Heart right ventricle (tissue), 16 donors: ENCODE measurements at places on chromosomes 7 and 10. TPM values are rescaled to one million over a fixed set of nuclear protein-coding genes. Genes with fewer than 3 reads are reported as not detected.

DNA sequence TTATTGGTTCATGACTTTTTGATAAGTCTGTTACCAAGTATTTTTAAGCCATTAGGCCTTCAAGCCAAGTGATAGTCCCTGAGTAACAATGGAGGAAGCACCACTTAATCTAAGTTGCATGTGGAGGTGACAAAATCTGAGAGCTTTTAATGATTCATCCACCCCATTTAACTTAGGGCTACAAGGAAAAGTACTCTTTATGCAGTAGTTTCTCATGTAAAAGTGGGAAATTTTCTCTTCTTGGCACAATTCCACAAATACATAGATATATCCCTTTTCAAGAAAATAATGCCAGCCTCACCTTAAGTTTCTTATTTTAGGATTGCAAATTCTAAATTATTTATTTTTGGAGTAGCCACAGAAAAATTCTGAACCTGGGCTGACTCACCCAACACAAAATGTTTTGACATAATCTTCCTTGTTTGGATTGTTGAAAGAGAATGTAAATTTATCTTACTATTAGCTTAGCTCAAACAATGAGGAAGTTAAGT lies 85.7 kb downstream of the SUGCT start:
- DNase-seq, result no peak

- DNase-seq, result no peak
Measured at GRCh38 chr7:2730846-2731770, 43.1 kb downstream of the AMZ1 start.

- no peak for DNase-seq
Measured at GRCh38 chr7:17787257-17787656, 153.0 kb downstream of the SNX13 start.

- DNase-seq, result no peak
Measured at GRCh38 chr10:125261491-125262186, 101.3 kb upstream of the CTBP2 start.

- no peak for DNase-seq
Measured at GRCh38 chr7:85392326-85392725, 205.5 kb upstream of the SEMA3D start.

DNA sequence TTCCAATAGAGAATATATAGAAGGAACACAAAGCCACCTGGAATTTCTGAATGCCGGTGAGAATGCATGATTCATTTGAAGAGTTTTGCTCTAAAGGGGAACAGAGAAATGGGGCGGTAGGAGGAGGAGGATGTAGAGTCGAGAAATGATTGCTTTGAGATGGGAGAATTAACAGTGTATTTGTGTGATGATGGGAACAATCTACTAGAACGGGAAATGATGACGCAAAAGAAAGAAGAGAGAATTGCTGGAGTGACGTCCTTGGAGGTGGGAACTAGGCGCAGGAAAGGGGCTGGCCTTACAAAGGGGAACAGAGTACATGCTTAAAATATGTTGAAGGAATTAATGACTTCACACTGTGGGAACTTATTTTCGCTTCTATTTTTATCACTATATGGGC lies 188.1 kb downstream of the SDHAF3 start:
- DNase-seq, result no peak

- peak; percentile 27 for DNase-seq
Measured at GRCh38 chr7:134750083-134751062, 29.1 kb upstream of the CALD1 start.

- DNase-seq, result no peak
Measured at GRCh38 chr7:124713086-124713485, 52.5 kb downstream of the GPR37 start.

DNA sequence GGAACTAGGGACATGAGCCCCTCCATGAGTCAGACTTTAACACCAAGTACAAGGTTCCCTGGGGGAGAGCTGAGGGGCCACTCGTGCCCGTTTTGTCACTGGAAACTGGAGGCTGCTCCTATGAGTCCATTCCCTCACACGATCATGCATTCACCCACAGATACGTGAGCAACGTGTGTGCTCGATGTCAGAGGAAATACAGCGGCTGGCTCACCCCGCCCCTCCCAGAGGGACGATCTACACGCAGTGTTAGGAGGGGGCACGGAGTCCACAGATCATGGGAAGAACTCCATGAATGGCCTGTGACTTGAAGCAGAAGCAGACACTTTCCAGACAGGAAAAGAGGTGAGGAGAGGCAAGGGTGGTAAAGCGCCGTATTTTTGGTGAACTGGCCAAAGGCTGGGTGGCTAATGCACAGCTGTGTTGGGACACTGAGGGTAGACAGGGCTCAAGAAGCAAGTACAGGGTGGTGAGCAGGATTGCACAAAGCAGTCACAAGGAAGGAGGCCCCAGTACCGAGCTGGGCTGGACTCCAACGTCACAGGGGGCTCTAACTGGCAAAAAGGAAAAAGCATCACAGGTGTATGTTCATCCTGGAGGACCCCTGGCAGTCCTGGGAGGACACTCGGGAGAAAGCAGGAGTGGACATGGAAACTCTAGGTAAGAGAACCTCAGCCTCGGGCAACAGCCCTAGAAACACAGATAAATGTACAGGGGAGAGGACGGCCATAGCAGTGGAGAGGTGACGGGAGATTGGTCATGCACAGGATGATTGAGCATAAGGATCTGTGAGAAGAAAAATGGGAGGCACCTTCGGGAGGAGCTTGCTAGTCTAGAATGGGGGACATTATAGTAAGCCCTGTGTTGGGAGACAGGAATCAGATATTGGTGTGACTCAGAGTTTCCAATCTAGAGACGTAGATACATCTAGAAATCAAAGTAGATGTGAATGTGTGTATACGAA lies 41.2 kb downstream of the TNS3 start:
- DNase-seq, result no peak

DNA sequence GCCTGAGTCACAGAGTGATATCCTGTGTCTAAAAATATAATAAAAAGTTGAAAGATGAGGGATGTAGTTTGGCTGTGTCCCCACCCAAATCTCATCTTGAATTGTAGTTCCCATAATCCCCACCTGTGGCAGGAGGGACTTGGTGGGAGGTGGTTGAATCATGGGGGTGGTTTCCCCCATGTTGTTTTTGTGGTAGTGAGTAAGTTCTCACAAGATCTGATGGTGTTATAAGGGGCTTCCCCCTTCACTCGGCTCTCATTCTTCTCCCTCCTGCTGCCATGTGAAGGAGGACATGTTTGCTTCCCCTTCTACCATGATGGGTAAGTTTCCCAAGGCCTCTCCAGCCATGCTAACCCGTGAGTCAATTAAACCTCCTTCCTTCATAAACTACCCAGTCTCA lies 25.1 kb upstream of the UBE3C start:
- no peak for DNase-seq

DNA sequence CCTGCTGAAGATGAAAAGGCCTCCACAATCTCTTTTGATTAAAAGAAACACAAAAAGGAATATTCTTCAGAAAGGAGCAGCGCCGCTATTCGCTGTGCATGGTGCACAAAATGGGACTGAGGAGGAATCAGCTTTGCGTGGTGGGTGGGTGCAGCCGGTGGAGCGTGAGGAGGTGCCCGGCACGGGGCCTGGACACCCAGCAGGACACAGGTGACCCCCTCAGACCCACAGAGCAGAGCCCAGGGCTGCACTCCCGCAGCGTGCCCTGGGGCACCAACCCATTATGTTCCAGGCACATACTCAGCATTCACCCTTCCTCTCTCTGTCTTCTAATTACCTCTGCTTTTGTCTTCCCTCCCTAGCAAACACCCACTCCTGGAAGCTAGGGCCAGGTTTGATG lies 238.0 kb upstream of the PPP2R2D start:
- no peak for DNase-seq

DNA sequence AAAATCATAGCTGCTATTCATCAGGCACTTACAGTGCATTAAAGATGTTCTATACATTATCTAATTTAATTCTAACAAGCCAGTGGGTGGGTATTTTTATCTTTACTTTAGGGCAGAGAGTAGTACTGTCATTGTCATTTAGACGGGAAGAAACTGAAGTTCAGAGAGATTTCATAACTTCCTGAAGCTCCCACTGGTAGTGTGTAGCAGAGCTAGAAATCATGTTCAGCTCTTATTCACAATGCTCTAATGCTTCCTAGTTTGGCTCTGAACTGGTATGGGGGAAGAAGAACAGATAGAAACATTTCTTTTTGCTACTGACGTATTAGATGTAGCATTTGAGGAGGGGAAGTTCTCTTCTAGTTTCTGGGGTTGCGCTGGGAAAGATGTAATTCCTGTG lies 116.7 kb downstream of the CYP26A1 start:
- DNase-seq, result no peak

- DNase-seq, result no peak
Measured at GRCh38 chr7:155798673-155799439, 13.4 kb downstream of the SHH start.

- no peak for DNase-seq
Measured at GRCh38 chr10:121965996-121966395, 9.0 kb downstream of the NSMCE4A start.

GRCh38 chr7:128427289-128427891 lies 17.6 kb upstream of the IMPDH1 start:
- DNase-seq, result no peak

DNA sequence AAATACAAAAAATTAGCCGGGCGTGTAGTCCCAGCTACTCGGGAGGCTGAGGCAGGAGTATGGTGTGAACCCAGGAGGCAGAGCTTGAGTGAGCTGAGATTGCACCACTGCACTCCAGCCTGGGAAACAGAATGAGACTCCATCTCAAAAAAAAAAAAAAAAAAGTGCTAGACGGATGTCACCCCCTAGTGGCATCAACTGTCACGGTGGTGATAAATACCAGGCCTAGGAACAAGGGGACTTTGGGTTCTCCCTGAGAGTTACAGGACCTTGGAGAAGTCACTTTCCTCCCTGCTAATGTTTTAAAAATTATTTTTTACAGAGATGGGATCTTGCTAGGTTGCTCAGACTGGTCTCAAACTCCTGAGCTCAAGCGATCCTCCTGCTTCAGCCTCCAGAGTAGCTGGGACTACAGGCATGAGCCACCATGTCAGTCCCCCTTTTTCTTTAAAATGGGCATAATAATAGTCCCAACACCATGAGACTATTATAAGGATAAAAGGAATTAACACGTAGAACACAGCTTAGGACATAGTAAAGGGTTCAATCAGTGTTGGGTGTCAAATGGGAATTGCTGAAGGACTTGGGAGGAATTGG lies 2.6 kb upstream of the TMEM130 start:
- DNase-seq, result no peak

DNA sequence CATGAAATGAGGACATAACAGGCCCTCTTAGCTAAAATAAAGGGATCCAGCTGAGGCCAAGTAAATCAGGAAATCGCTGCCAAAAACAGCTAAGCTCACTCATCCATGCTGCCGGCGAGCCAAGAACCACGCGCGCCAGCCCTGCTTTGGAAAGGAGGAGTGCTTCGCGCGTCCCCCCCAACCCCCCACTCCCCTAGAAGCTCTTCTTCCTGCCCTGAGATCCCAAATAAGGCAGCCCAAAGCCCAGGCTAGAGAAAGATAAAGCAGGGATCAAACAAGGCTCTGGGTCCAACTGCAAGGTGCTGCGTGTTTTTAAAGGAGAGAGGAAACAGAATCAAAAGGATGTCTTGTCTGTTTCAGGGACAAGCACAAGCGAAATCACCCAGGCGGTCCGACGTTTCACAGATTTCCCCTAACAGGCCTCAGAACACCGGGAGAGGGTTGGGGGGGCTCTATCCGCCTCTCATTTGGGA lies 168.3 kb upstream of the AUTS2 start:
- peak; percentile 71 for DNase-seq

DNA sequence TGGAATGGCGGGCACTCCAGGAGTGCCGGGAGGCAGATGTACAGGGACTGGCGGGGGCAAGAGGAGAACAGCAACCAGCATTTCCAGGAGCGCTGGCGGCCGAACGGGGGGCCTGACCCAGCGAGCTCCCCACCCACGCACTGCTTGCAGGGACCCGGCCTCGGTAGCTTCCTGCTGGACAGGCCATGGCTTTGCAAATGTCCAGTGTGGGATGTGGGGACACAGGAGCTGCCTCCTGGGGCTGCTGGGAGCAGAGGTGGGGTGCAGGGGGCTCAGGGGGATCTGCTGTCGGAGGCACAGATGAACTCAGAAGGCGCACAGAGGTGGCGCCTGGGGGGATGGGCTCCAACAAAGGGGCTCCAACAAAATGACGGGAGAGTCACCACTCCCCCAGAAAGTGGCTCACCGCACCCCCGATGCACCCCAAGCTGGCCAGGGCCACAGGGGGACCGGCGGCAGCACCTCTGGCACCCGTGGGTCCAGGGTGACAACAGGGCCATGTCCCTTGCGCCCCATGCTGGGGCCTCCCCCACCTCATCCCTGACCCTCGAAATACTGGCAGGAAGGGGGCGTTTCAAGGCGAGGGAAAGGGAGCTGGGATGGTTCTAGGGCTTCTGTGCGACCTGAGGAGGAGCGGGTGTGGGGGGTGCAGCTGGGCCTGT lies 41.1 kb downstream of the AP5Z1 start:
- DNase-seq, result no peak

GRCh38 chr10:58887474-58887873 lies 289.0 kb upstream of the PHYHIPL start:
- DNase-seq, result no peak

DNA sequence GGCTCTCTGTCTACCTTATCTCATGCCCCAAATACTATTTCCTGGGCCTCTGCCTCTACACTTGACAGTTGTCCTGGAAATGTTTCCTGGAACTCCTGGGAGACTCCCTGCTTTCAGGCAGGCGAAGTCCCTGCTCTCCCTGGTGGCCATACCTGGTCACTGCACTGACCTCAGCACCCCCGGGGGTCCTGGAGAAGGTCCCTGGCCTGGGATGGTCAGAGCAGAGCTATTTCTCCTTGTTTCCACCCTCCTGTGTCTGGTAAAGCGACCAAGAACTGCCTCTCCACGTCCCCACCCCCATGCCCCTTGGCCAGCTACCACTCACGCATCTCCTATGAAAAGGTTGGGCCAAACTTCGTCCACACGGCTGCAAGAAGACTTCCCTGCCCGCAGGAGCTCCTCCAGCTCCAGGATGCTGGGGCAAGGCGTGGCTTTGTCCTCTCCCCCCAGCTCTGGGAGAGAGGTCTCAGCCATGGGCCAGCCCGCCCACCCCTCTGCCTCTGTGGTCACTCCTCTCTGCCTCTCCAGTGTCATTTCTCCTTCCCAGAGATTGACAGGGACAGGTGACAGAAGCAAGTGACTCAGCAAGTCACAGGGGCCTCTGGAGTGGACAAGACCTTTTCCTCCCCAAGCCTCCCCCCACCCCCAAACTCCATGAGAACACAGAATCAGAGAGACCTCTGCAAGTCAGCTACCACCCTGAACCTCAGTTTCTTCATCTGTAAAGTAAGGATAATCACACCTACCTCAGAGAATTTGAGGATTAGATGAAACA lies 2.6 kb upstream of the SAMD8 start:
- DNase-seq, result peak; percentile 28

- DNase-seq, result no peak
Measured at GRCh38 chr7:41984888-41985287, 252.1 kb downstream of the GLI3 start.

MAGI2 gene
- 0.83 TPM for polyA plus RNA-seq

NACAD gene
- polyA plus RNA-seq, result 4.7 TPM

HYAL4 gene
- polyA plus RNA-seq, result 0.03 TPM

MSMB gene
- polyA plus RNA-seq, result not detected

NRG3 gene
- polyA plus RNA-seq, result not detected

PLEKHS1 gene
- not detected for polyA plus RNA-seq

RPEL1 gene
- 0.01 TPM for polyA plus RNA-seq

OPN1SW gene
- polyA plus RNA-seq, result not detected

CFAP43 gene
- polyA plus RNA-seq, result 0.06 TPM

LAMB1 gene
- 145 TPM for polyA plus RNA-seq

MSS51 gene
- polyA plus RNA-seq, result 0.90 TPM

PNLIPRP1 gene
- polyA plus RNA-seq, result not detected

CAMK1D gene
- 1.7 TPM for polyA plus RNA-seq

URGCP gene
- polyA plus RNA-seq, result 33.1 TPM

GPR26 gene
- polyA plus RNA-seq, result not detected

PLXDC2 gene
- 5.4 TPM for polyA plus RNA-seq

SEPTIN14 gene
- polyA plus RNA-seq, result not detected

ACTL6B gene
- not detected for polyA plus RNA-seq

LRGUK gene
- polyA plus RNA-seq, result not detected

NODAL gene
- polyA plus RNA-seq, result not detected

EBLN1 gene
- polyA plus RNA-seq, result not detected

RBP4 gene
- polyA plus RNA-seq, result 30.0 TPM
